ENCODE measurements at places on chromosomes 11 and 22. TPM values are rescaled to one million over a fixed set of nuclear protein-coding genes. Genes with fewer than 3 reads are reported as not detected.

DNA sequence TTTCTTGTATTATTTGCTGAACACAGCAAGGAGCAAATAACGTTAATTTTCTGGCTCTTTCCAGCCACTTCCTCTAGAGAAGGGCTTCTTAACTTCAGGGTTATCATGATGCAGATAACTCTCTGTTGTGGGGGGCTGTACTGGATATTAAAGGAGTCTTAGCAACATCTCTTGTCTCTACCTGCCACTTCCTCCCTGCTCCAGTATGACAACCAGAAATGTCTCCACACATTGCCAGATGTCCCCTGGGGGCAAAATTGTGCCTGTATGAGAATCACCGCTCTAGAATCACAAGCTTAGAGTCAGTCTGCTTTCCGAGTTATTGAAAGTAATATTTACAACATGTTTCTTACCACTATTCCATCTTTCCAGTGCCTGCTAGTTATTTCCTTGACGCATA is 6.8 kb downstream of the JRKL start:
- no peak for DNase-seq

DNA sequence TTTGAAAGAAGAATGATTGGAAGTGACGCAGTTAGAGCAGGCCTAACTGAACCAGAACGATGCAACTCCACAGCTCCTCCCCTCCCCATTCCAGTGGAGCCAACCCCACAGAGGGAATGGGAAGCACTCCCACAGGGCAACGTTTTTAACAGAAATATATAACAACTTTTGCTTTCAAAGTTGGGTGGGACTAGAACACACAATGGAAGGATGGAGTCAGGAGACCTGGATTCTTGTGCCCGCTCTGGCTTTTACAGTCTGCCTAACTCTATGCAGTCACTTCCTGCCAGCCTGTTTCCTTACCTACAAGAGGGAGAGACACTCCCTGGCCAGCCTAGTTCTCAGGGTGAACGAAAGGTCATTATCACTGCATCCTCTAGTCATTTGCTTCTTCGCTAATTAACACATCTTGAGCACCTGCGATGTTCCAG is 75.5 kb downstream of the PACSIN2 start:
- no peak for DNase-seq

GRCh38 chr22:48431014-48431413 is 1396.7 kb downstream of the BRD1 start:
- no peak for DNase-seq

DNA sequence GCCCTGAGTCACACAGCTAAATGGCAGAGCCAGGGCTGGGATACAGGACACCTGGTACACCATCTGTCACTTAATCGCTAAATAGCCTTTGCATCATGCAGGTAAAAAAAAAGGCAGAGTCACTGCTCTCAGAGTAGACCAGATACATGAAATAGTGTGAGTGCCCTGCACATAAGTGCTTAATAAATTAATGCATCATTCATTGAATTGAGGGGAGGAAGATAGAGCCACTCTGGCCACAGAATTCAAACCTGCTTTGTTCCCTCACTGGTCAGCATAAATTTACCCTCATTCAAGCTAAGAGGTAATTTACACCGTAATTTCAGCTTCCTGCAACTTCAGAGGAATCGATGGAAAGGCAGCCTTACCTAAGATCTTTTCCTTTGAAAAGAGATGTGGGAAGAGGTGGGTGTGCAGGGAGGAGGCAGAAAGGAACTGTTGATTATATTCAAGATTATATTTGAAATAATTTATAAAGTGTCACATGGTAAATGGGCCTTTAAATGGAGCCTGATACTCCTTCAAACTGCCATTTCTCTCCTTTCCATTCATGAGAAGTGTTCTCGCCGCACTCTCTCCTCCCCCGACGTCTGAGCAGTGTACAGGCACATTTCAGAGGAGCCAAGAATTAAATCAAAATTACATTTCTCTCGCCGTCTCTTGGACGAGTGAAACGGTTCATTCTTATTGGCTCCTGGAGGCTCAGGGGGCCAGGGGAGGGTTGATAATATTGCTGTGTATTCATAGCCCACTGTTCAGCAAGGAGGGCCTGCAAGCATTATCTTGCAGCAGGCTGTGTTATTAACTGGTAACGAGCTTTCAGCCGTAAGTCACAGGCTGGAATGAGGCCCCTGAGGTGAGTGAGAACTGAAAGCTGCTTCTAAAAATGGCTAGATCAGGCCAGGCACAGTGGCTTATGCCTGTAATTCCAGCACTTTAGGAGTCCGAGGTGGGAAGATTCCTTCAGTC is 52.2 kb upstream of the HMGXB4 start:
- DNase-seq: peak; percentile 27

- no peak for DNase-seq
Observed at GRCh38 chr11:84455691-84456090, 1169.5 kb upstream of the CCDC90B start.

- DNase-seq: no peak
Observed at GRCh38 chr11:113690619-113691569, 15.2 kb downstream of the TMPRSS5 start.

- no peak for DNase-seq
Observed at GRCh38 chr22:30277547-30278344, 11.1 kb upstream of the OSM start.

- peak; percentile 76 for DNase-seq
Observed at GRCh38 chr11:104812103-104812788, 86.0 kb downstream of the CASP12 start.

DNA sequence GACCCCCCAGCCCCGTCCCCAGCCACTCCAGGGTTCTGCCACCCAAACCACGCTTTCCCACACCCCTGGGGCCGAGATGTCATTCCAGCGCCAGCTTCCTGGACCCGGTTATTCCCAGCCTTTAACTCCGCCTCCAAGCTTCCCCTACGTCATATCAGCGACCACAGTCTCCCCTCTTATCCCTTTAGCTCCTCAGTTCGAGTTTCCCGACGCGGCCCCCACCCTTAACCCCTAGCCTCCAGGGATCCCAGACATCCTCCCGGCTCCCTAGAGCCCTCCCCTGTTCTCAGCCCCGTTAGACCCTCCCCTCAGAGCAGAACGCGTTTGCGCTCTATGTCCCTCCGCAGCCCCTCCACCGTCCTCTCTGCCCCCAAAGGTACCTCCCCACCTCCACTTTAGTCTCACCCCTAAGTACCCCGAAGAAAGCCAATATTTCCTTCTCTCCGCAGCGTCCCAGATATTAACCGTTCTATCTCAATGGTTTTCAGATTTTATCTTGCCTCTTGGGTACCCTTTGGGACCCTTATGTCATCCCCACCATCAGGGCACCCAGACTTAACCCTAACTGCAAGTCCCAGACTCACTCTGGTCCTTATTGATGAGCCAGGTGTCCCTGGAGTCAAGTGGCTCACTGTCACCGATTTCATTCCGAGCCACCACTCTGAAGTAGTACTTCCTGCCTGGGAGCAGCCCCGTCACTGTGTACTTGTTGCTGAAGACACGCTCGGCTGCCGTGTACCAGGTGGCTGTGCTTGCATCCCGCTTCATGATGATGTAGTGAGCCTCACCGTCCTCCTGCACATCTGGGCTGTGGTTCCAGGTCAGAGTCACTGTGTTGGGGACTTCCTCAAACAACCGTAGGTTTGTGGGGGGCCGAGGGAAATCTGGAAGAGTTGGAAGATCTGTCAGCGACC is 8.0 kb downstream of the TMEM86A start:
- peak; percentile 83 for DNase-seq

DNA sequence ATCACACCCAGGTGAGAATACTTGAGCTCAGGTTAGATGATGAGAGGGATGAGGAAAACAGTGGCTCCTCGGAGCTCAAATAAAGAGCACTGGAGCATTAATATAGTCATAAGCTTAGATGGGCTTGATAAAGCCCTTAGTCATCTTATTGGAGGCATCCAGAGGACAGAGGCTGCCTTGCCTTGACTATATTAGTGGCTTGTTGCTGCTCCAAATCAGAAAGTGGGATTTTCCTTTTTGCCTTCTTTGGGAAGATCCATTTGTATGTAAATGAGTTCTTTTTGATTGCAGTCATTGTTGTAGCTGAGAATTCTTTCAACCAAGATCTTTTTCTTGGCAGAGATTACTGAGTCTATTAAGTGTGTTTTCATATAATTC is 18.9 kb downstream of the ADM start:
- DNase-seq: no peak

DNA sequence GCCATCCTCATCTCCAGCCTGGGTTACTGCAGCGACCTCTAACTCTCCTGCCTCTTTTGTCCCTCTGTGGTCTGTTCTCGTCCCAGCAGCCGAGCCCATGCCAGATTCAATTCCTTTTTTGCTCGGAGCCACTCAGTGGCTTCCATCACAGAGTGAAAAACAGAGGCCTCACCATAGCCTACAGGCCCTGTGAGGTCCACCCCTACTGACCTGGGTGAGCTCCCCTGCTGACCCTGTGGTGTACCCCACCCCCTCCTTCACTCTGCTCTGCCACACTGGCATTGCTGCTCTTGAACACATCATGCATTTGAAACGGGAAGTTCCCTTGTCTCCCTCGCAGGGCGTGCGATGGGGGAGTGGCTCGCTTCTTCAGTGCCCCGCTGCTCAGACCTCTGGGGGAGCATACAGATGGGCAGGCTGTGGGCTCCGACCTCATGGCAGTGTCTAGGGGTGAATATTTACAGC is 2.1 kb downstream of the AIP start:
- DNase-seq: no peak

- DNase-seq: no peak
Observed at GRCh38 chr11:107567739-107568335, 2.3 kb upstream of the ALKBH8 start.

DNA sequence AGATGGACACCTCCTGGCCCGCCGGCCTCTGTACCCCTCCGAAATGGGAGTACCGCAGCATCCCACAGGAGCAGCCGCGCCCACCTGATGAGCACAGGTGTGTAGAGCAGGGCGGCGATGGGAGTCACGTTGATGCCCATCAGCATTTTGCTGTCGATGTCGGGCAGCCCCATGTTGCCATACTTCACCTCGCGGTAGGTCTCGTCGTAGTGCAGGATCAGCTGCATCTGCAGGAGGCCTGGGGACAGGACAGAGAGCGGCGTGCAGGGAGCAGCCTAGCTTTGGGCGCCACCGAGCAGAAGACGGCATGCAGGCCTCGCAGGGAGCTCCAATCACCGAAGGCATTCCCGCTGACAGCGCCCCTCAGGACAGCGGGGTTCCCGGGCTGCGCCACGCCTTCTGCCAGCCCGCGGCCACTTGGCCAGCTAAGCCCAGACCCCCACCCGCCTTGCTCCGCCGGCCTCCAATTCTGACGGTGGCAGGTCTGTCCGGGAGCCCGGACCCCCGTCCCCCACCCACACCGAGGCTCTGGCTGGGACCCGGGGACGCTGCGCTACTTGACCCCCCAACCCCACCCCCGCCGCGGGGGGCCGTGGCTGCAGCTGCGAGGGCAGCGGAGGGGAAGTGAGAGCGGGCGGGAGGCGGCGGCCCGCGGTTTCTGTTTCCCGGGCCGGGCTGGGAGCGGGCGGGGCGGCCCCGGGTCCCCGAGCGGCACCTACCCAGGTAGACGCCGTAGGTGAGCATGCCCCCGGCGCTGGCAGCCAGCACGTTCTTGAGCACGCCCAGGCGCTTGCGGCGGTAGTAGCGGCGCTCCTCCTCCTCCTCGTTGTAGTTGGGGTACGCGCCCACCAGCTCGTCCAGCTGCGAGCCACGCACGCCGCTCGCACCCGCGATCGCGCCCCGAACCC is 705 bp downstream of the UNC93B1 start:
- no peak for DNase-seq

GRCh38 chr11:91194546-91194945 is 971.7 kb upstream of the CHORDC1 start:
- DNase-seq: no peak

- no peak for DNase-seq
Observed at GRCh38 chr11:81174646-81175330, 1558.9 kb downstream of the FAM181B start.

DNA sequence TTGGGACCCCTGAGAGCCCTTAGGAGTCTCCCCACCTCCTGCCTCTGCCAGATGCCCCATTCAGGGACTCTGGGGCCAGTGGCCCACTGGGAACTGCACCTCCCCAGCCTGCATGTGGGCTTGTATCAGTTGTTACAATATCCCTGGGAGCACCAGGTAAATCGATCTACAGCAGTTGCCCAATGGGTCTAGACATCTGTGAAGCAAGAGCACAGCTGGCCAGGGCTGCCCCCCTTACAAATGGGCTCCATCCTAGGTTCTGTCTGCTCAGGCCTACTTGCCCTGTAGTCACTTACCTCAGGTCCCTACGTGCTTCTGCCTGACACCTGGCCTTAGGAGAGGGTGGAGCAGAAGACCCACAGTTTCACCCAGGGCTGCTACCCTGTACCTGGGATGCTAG is 62.7 kb downstream of the HIRA start:
- no peak for DNase-seq

- no peak for DNase-seq
Observed at GRCh38 chr11:128420265-128420664, 167.1 kb downstream of the ETS1 start.

DNA sequence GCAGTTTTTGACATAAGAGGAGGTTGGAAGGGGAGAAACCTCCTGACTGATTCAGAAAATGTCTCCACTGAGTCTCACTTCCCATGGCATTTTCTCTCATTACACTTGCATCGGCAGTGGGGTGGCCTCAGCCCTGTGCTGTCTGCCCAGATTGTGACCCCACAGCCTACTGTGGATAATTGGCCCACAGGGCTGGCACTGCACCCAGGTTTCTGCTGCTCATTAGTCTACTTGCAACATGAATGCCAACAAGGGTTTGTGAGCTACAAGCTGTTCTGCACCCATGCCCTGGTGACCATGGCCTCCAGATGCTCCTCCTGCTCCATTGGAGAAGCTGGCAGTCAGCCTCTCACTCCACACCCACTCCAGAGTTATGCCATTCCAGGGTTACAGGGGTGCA is 296.0 kb downstream of the CTTN start:
- DNase-seq: peak; percentile 75

The HTR3A gene
- polyA plus RNA-seq: 1.5 TPM

The FOXR1 gene
- 0.37 TPM for polyA plus RNA-seq

The HTR3B gene
- 0.20 TPM for polyA plus RNA-seq

The OR4C5 gene
- polyA plus RNA-seq: not detected

The ANKRD13D gene
- 35.3 TPM for polyA plus RNA-seq

The OR4A16 gene
- not detected for polyA plus RNA-seq
